ENCODE measurements at places on chromosomes 4 and X.

GRCh38 chrX:106899841-106900240 is 3.3 kb downstream of the RIPPLY1 start:
- DNase-seq, result no peak

GRCh38 chr4:2925931-2926860 is 37.0 kb downstream of the NOP14 start:
- no peak for DNase-seq

DNA sequence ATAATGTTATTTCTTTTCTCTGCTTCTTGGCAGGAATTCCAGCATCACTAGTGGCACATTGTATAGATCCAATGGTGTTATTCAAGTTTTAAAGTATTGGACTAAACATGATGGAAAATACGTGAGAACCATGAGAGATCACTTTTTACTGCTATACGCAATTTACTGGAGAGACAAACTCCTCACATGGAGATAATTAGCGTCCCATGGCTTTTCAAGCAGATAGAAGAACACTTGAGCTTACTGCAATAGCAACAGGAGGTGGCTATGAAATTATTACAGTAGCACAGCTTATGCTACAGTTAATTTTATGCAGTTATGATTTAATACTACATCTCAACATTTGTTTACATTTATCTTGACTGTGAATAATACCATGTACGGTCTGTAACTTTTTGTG is 11.9 kb upstream of the TMEM185A start:
- DNase-seq, result no peak

DNA sequence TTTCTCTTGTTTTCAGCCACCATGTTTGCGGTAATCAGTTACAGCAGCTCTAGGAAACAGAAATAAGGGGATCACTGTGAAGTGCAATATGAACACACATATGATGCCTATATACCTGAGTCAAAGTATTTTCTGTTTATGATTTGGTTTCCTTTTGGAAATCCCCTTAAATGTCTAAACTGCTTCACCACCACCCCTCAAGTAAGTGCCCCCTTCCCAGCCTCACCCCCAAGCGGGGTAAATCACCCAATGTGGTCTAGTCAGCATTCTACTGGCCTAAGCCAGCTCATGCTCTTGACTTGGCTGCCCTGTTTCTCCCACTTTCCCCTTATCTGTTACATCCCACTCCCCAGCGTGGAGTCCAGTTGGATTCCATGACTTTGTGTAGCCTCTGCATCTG is 176.5 kb downstream of the QDPR start:
- DNase-seq, result no peak

- DNase-seq, result no peak
Observed at GRCh38 chr4:186832906-186833305, 109.2 kb upstream of the FAT1 start.

DNA sequence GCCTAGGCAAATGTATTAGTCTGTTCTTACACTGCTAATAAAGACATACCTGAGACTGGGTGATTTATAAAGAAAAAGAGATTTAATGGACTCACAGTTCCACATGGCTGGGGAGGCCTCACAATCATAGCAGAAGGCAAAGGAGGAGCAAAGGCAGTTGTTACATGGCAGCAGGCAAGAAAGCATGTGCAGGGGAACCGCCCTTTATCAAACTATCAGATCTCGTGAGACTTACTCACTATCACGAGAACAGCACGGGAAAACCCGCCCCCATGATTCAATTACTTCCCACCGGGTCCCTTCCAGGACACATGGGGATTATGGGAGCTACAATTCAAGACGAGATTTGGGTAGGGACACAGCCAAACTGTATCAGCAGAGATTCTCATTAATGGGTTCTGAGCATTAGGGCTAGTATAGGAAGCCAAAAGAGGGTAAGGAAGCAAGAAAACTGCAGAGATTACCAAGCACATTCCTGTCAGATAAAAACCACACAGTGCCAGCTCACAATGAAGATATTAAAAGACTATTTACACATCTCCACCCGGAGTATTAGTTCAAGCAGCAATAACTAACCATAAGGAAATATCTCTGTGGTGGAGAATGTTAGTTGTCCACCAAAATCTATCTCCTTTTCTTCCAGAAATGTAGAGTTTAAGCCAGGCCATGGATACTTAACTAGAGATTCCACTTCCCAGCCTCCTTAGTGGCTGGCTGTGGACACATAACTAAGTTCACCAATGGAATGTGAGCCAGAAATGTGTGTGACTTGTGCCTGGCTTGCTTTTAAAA is 61.2 kb upstream of the HOPX start:
- peak; percentile 45 for DNase-seq

DNA sequence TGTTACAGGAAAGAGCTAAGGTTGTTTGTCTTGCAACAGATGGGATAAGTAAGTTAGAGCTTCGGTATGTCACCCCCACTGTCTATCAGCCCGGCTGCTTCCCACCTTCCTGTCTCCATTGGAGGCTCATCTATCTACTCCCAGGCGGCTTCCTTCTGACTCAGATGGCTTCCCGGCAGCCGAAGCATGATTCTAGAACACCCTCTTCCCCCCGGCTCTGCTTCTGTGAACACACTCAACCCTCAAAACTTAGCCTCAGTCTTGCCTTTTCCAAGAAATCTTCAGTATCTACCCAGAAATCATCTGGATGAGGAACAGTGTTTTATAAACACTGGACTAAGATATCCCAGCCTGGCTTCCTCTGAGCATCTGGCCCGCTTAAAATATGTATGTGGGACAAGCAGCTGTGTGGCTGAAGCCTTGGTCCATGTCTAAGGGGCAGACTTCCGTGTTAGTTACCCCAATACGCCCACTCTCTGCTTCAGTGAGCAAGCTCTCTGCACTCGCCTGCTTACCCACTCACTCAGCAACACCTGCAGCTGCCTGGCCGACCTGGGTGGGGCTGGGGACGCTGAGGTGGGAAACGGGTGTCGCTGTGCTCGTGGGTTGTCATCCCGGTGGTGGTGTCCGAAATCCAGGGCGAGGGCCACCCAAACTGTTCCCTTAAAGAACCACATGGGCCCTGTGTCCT is 12.0 kb upstream of the SLC2A9 start:
- peak; percentile 63 for DNase-seq

- DNase-seq, result no peak
Observed at GRCh38 chrX:64427281-64427680, 32.0 kb upstream of the MTMR8 start.

- DNase-seq, result no peak
Observed at GRCh38 chr4:70681704-70682103, 6.6 kb upstream of the UTP3 start.

- DNase-seq, result no peak
Observed at GRCh38 chrX:21354725-21355124, 19.5 kb upstream of the CNKSR2 start.

DNA sequence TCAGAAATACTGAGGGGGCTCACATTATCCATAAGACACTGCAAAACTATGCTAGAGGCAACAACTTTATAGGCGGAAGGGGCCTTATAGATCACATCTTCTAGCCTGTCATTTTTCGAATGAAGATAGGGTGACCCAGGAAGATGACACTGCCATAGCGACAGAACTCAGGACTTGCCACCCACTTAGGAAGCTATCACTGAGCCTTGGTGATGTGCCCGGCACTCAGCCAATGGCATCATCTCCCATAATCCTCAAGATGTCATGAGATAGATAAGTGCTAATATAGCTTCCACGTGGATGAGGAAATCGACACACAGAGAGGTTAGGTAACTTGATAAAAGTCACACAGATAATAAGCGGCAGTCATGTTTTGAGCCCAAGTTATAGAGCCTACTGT is 346.6 kb downstream of the DHX15 start:
- DNase-seq, result no peak

GRCh38 chr4:113979905-113980615 is 613 bp upstream of the ARSJ start:
- DNase-seq, result no peak

- DNase-seq, result peak; percentile 63
Observed at GRCh38 chr4:30863021-30863420, 142.9 kb downstream of the PCDH7 start.

GRCh38 chr4:59936566-59936965 is 1263.6 kb upstream of the ADGRL3 start:
- DNase-seq, result no peak

DNA sequence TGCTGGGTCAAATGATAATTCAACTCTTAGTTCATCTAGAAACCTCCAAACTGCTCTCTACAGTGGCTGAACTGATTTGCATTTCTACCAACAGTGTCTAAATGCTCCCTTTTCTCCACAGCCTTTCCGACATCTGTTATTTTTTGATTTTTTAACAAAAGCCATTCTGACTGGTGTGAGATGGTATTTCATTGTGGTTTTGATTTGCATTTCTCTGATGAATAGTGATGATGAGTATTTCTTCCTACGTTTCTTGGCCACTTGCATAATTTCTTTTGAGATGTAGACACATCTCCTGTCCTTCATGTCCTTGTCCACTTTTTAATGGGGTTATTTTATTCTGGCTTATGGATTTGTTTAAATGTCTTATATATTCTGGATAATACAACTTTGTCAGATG is 298.2 kb upstream of the ARSJ start:
- peak; percentile 47 for DNase-seq

DNA sequence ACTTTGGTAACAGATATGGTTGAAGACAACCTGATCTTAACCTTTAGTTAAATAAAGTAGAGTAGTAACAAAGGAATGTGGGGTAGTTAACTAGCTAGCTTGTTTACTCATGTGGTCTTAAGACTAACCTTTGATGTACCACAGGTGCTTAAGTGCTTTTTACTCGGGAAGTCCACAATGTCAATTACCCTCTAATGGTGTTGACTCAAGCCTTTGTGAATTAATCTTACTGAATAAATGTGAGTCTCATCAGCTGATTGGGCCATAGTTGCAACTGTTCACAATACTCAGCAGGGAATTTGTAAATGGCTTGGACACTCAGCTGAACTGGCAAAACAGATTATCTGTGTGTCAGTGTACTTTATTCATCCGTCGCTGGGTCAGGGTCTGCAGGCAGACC is 119.0 kb upstream of the UGT8 start:
- no peak for DNase-seq

- peak; percentile 77 for DNase-seq
Observed at GRCh38 chr4:144355811-144356757, 215.6 kb upstream of the GYPA start.

DNA sequence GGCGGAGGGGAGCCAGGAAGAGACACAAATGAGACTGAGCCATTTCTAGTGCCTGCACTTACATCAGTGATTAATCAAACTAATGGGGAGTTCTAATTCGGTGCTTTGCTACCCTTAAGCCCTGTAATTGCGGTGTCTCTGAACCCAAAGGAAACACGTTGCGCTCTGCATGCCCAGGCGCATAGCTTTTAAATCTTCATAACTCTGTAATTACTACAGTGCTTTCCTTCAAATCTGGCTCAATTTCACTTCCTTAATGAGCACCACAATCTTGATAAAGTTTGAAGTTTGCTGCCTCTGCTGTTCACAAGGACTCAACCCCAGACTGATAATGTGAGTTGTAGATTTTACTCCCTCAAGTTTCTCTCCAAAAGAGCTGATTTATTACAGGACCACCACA is 5.7 kb upstream of the NHS start:
- DNase-seq, result no peak

DNA sequence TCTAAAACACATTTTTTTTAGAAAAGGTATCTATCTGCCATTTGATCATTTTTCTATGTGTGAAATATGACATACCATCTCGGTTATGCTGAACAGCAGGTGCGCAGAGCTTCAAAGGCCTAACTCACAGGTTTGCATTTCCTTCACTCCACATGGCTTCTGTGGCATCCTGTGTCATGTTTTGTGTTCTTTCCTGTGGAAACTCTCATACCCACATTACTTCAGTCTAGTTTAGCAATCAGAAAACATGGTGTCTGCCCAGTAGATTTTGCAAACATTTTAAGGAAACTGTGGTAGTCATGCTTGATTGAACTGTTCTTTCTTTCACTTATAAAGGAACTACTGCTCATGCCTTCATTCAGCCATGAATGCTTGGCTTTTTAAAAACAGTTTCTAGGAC is 11.3 kb upstream of the ARAP2 start:
- DNase-seq, result no peak

DNA sequence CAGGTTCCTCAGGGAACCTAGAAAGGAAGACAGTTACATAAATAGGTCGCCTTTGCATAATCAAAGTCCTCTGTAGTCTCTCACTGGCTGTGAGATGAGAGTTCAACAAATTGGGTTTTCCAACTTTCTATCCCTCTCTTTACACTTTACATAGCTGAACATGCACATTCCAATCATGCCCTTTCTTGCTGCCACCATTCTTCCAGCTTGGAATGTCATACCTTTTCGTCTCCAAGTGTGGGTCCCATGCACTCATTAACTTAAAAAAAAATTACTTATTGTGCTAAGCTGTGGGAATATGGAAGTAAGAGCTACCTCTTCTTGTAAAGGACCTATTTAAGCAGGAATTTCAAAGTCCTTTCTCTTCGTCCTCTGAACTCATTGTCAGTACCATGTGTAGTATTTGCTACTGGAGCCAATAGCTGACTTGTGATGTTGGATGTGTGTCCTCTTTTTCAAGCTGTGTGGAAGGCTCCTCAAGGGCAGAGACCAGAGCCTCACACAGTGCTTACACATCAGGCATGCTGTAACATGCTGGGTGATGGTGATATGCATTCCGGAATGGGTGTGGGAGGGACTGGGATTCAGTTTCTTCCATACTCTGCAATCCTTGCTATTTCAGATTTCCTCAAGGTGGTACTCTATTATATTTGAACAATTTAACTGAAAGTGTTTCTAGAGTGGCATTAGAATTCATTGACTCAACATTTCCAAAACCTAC is 7.1 kb downstream of the ENOPH1 start:
- DNase-seq, result no peak

DNA sequence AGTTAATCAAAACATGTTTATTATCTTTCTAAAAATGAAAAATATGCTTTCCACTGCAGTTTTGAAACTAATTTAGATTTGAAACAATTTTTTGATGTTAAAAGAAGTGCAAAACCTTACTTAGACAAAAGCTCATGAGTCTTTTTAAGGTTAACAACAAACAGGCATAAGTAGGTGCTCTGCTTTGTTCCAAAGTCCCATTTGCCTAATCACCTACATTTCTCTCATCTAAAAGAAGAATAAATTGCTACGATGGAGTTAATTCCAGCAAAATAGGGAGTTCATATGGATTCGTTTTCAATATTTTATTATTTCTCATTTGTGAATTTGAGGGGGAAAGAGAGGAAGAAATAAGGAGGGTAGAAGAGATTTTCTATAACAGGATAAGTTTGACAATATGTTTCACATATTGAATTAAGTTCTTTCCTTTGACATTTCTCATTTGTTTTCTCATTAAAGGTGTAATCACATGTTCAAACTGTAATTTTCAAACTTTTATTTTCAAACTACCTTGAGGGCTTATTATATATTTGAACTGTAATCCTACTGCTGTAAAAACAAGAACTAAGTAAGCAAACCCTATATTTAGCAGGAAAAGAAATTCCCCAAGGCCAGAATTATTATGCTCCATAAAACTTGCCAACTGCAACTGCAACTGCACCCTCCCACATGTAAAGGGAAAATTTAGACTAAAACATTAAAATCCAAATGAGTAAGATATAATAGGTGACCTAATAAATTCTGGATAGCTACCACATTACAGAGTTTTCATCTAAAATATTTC is 9.6 kb upstream of the SLC39A8 start:
- no peak for DNase-seq
